Fibroblast of the aortic adventitia (primary cell): ENCODE measurements at places on chromosomes 1 and 21. TPM values are rescaled to one million over a fixed set of nuclear protein-coding genes. Genes with fewer than 3 reads are reported as not detected.

GRCh38 chr1:54157401-54157800, 4.6 kb upstream of the CDCP2 start:
- no peak for DNase-seq

GRCh38 chr1:81382561-81382960, 418.2 kb upstream of the ADGRL2 start:
- no peak for DNase-seq

DNA sequence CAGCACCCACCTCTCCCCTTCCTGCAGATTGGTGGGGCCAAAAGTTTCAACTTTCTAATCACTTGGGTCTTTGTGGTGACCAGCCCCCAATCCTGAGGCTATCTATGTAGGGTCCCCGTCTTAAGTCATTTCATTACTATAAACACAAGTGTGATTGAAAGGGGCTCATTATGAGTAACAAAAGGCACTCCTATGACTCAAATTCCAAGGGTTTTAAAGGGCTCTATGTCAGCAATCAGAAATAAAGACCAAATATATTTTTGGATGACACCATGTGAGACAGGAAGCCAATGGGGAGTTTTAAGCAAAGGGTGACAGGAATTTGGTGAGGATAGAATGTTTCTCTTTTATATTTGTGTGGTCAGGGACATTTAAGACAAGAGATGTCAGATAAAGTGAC, 6.2 kb downstream of the ERO1B start:
- no peak for DNase-seq

DNA sequence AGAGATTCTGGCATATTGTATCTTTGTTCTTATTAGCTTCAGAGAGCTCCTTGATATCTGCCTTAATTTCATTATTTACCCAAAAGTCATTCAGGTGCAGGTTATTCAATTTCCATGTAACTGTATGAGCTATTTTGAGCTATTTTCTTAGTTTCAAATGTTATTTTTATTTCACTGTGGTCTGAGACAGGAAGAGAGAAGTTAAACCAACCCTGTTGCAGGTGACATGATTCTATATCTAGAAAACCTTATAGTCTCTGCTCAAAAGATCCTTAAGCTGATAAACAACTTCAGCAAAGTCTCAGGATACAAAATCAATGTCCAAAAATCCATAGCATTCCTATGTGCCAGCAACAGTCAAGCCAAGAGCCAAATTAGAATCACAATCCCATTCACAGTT, 1644.0 kb upstream of the B3GALT2 start:
- DNase-seq, result no peak

GRCh38 chr1:174209347-174210187, 50.2 kb downstream of the RABGAP1L start:
- DNase-seq, result no peak

The OVAAL gene
- total RNA-seq, result not detected in 2 replicates

DNA sequence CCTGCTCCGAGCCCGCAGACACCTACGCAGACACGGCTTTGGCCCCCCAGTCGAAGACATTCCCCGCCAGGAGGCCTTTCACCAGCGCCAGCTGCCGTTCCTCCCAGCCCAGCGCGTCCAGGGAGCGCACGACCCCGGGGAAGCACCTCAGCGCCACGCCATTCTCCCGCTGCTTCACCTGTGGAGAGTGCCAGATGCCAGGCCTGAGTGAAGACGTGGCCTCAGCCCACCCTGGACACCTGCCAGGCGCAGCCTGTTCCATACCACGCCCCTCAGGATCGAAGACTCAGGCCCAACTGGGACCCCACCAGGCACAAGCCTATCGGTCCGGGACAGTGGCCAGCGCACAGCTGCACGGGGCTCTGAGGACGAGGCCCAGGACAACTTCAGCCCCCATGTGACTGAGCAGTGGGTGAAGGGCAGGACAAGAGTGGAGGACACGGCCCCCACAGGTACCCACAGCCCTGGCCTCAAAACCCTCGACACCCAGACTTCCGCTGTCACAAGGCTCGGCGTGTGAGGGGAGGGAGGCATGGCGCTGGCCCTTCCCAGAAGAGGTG, 13.5 kb downstream of the PANK4 start:
- no peak for DNase-seq

The TLR5 gene
- 0.36 TPM in 1 of 2 replicates, not detected in the other for total RNA-seq

The CELSR2 gene
- total RNA-seq, result 0.36 and 0.90 TPM in 2 replicates

DNA sequence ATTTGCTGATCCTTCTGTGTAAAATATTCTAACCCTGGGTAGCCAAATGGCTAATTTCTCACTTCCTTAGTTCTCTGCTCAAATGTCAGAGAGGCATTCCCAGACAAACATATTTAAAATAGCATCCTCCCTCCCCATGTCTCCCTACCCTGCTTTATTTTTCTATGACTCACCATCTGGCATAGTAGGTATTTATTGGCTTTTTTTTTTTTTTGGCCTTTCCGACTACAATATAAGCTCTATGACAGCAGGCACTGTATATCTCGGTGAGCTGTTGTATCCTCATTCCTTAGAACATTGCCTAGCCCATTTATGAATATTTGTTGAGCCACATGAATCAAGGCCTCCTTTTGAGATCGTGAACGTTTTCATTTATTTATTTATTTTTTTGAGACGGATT, 1.5 kb upstream of the NEK7 start:
- peak; percentile 82 for DNase-seq

The CATSPERE gene
- 0.49 and 1.1 TPM in 2 replicates for total RNA-seq
